Activated naive CD4-positive, alpha-beta T cell treated with Interleukin-2 at 50 U/mL for 16 hours (primary cell): ENCODE measurements at places on chromosomes 1 and 21.

GRCh38 chr1:11862890-11863289 lies 4.1 kb upstream of the NPPB start:
- DNase-seq: no peak

- DNase-seq: no peak
Measured at GRCh38 chr1:231990388-231990787, 363.8 kb downstream of the DISC1 start.

DNA sequence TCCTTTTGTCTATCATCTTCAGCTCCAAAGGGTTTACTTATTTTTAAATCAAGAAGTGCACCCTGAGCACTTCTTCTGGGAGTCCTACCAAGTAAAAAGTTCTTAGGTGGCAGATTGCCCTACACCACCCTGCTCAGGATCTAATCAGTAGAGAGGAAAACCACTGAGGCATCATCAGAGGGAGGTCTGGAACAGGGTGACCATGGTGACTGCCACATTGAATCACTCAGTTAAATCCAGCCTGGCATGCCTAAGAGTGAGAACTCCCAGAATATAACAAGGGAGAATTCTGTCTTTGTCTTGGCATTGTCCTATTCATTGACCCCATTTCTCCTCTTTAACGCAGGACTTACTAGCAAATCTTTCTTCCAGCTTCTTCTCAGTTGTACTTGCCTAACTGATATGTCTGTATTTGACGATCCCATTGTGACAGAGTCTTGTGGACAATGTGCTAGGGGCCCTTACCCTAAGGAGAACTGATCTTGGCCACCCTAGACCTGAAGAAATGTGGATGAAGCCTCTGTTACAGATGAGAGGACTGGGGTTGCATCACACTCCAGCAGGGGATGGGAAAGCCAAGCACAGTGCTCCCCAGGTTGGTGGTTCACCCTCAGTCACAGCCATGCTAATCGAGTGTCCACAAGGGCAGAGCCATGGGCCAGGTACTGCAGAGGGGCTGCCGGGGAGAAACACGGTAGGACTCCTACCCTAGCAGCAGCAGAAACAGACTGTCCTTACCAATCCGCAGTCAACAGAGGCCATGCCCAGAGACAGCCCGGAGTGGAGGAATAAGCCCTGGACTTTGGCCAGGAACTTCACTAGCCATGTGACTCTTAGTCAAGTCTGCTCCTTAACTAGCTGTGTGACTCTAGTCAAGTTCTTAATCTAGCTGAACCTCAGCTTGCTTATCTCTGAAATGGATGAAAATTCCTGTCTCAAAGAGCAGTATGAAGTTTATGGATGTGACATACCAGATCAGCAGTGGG lies 15.4 kb downstream of the PKP1 start:
- DNase-seq: no peak

- DNase-seq: no peak
Measured at GRCh38 chr1:207791290-207791689, 39.4 kb downstream of the CD46 start.

- DNase-seq: no peak
Measured at GRCh38 chr1:236147521-236148469, 5.5 kb downstream of the GPR137B start.

GRCh38 chr1:150028322-150028721 lies 17.8 kb upstream of the OTUD7B start:
- no peak for DNase-seq

DNA sequence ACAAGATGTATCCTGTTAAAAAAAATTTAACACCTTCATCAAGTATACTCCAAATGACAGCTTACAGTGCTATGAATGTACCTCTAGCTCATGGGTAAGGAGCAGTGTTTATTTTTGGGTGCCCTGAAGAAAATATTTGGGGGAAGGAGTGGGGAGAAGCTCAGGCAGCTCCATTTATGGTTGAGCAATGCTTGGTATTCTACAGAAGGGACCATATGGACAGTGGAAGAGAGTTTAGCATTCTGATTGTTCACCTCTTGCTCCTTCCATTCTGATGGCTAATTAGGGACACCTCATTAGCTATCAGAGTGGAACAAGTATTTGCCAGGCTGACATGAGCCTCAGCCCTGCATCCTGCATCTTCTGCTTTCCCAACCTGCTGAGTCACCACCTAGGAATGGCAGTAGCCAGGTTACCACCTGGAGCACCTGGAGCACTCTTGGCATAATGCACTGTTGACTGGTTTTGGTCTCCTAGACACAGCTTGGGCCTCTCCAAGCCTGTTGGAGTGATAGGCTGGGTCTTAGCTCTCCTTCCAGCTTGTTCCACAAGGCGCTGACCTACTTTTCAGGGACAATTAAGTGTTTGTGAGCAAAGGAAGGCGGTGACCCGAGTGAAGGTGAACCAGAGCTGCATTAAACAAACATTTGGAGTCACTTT lies 62.0 kb upstream of the MACF1 start:
- DNase-seq: no peak
